ENCODE measurements at places on chromosomes 3 and 15.

DNA sequence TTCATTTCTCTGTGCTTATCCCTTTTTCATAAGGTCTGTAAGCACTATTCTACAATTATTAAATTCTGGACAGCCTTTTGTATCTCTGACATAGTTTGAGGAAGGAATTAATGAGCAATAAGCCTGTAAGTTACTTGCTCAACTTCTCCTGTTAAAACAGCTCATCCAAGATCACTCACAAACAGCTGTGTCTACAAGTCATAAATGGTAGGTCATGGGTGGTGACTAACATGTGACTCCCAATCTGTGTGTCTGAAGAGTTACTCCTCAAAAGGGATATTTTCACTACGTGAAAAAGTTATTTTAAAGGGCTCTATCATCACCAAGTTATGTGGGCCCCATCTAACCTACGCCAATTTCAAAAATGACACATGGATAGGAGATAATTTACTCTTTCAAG lies 145.2 kb upstream of the CBLB start:
- DNase-seq = no peak

DNA sequence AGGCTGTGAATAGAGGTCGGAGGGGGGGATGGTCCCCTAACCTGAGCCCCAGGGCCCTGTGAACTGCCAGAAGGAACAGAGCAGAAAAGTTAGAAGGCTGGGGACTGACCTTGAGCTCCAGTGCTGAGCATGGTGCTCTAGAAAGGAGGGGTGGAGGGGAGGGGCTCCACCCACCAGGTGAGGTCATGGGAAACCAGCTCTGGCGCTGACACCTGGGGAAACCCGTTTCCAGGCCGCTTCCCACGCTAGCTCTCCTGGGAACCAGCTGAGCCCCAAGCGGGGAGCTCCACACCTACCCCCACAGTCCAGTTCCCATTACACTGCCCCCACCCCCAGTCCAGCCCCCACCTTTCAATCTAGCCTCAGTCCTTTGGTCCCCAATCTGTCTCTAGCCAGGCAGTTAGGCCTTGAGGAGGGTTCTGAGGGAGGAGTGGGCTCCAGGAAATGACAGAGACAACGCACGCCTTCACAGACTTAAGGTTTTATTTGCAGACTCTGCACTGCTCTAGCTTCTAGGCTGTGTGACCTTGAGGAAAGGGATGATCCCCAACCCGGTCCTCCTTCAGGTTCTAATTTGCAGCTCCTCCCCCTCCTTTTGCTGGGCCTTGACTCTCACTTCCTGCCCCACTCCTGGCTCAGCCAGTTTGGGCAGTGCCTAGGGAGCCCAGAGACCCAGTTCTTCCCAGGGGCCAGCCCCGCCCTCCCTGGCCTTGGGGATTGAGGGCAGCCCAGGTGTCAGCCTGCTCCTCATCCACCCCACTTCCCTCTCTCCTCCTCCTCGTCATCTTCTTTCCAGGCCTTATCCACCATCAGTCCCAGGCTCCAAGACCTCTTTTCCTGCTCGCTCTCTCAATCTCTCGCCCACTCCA lies 2.1 kb downstream of the RHOV start:
- no peak for DNase-seq

DNA sequence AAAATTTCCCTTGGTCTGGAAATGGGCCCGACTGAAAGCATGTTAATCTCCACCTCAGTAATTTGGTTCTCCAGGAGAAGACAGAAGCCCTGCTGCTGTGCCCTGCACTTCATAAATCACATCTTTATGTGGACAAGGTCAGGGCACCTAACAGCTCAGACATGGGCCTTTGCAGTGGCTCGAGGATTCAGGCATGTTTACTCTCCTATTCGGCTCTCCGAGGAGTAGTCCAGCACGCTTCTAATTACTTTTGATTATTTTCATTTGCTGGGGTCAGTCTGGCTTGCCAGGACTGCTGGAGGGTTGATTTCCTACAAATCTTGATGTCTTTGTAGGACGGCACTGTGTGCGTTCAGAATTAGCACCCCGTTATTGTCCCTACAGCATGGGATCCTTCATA lies 511.2 kb downstream of the MECOM start:
- DNase-seq = no peak

DNA sequence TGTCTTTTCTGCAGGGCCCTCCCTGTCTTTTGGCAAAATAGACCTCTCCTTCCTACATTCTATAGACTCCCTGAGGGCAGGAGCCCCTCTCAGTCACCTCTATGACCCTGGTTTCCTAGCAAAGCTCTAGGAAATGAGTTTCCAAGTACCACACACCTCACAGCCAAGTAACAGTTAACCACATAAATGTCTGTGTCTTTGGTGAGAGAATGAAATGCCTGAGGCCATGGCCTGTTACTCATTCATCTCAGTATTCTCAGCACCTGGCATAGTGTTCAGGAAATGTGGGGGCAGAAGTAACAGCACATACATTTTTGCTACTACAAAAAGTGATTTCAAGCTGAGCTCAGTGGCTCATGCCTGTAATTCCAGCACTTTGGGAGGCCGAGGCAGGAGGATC lies 21.0 kb downstream of the RFT1 start:
- no peak for DNase-seq

GRCh38 chr3:107679921-107680320 lies 157.2 kb downstream of the BBX start:
- DNase-seq = no peak

GRCh38 chr3:129360171-129360611 lies 68.2 kb downstream of the EFCAB12 start:
- no peak for DNase-seq

- DNase-seq = no peak
Observed at GRCh38 chr15:56942118-56942517, 23.7 kb downstream of the TCF12 start.

- no peak for DNase-seq
Observed at GRCh38 chr15:67807141-67807540, 18.2 kb upstream of the SKOR1 start.

GRCh38 chr15:74956648-74957475 lies at the start of gene RPP25:
Gene RPP25 (minus strand): TSS chr15:74956772. CDS start chr15:74956583, 189 bp downstream.
- DNase-seq = peak; percentile 29

- DNase-seq = no peak
Observed at GRCh38 chr3:189507856-189508255, 123.3 kb upstream of the TP63 start.

- no peak for DNase-seq
Observed at GRCh38 chr15:75942464-75942863, 38.8 kb downstream of the FBXO22 start.

DNA sequence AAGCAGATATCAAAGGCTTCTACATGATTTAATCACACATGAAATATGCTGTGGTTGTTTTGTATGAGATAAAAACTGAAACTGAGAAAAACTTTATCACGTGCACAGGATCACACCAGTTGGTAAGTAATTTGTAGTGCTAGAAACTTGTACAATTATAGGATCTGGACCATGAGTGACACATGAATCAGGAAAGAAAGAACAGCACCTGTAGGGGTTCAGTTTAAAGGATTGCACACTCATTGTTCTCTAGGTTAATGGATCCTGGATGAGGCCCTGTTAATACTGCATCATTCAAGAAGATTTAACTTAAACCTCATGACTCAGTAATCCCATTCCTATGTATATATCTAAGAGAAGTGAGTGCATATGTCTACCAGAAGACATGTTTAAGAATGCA lies 87.9 kb downstream of the STT3B start:
- DNase-seq = no peak

- no peak for DNase-seq
Observed at GRCh38 chr3:171574556-171575240, 114.5 kb upstream of the TNIK start.

DNA sequence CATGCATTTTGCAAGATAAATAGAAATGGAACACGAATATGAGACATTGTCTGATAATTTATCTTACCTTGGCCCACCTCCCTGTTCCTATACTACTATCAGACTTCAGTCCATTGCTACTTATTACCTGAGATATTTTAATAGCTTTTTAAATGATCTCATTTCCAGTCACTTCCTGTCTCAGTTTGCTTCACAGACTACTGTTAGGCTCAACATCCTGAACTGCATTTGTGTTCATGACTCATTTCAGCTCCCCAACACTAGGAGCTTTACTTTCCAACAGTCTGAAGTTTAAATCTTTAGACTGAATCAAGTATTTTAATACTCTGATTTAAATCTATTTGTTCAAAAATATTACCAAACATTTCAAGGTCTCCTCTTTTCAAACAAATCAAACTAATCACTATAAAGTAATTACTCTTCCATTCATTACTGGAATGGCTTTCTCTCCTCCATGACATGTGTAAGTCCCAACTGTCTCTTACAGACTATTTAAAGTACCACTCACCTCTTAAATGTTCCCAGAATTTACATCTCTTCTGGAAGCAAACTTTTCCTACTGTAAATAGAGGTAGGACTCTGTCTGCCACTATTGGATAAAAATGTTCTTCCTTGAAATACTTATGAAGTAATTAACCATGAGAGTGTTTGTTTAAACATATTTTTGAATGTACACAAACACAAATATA lies 1277.6 kb downstream of the ZPLD1 start:
- no peak for DNase-seq

GRCh38 chr3:193870376-193871219 lies 265.4 kb upstream of the HES1 start:
- no peak for DNase-seq

- no peak for DNase-seq
Observed at GRCh38 chr3:65402597-65402996, 636.1 kb downstream of the MAGI1 start.

DNA sequence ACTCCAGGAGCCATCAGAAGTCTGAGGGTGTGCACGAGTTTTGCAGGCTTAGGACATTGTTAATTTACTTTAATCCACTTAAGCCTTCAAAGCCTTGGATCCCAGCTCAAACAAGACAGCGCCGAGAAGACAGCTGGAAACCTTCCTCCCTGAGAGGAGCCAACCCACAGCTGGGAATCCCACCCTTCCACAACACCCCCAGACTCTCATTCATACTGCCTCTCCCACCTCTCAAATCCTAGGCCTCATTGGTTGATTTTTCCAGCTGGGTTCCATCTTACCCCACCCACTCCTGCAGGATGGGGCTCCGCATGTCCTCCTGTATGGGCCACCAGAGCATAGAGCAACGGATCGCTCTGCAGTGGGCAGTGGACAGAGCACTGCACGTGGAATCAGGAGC lies 80.4 kb downstream of the SEMA5B start:
- no peak for DNase-seq

DNA sequence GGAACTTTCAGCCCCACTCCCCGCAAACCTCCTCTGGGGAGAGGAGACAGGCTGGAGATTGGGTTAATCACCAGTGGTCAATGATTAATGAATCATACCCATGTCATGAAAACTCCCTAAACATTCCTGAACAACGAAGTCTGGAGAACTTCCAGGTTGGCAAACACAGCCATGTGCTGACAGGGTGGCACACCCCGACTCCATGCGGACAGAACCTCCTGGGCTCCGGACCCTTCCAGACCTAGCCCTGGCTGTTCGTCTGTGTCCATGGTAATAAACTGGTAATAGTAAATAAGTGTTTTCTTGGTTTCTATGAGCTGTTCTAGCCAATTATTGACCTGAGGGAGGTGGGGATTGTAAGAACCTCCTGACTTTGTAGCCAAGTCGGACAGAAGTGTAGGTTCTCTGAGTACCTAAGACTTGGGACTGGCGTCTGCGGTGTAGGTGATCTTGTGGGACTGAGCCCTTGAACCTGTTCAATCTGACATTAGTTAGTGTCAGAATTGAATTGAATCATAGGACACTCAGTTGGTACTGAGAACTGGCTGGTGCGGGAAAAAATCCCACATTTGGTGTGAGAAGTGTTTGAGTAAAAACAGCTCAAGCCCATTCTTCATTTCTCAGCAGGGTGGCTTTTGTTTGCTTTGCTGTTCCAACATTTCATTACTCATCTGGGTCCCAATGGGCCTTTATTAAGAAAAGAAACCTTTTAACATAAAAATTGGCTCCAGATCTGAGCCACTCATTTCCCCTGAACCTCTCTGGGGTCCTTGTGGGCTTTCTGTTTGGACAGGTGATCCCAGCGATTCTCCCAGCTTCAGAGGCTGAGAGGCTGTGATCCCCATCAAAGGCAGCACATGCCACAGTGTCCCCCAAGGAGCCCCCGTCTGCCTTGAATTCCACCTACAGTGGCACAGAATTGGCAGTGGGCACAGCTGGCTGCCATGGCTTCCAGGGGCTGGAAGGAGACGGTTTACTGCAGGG lies 151.0 kb downstream of the TJP1 start:
- no peak for DNase-seq

DNA sequence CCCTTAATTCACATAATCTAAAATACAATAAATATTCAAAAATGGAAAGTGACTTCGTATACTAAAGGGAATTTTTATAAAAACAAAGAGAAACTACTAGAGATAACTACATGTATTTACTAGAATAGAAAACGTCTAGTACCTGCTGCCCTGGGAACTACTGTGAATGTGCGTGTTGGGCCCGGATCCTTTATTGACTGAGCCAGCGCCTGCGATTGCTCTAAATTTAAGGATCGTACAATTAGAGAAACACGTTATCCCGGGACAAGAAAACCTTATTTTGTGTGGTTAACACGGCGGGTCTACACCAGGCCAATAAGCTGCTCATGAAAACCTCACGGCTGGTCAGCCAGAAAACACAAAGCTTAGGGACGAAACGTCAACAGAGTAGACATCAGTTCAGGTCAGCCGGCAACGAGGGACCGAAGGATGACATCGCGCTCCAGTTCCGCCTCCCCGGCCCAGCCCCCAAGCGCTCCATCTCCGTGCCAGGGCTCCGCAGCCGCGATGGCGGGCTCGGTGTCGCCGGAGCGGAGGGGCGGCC lies 555 bp downstream of the TM2D3 start:
- no peak for DNase-seq

GRCh38 chr3:190380184-190380583 lies 7.8 kb upstream of the CLDN16 start:
- no peak for DNase-seq

DNA sequence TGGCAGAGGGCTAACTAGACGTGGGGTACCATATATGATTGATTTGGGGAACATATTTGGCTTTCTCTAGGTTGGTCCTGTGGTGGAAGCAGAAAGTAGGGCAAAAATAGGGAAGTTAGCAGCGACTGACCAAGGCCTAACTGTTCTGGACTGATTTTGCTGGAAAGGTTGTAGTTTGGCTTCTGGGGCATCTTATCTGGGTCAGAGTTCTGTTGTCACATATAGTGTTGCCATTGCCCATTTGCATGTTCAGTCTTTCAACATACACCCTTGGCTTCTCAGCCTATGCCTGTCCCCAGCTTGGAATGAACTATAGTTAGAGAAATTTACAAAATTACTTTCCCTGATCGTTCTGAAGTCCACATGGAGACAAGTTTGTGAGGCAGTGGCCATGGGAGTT lies 426.5 kb downstream of the TBC1D5 start:
- DNase-seq = no peak

- DNase-seq = no peak
Observed at GRCh38 chr3:141405025-141405424, 36.7 kb downstream of the ZBTB38 start.

GRCh38 chr3:61537366-61537765 lies 24.0 kb upstream of the PTPRG start:
- DNase-seq = no peak

- DNase-seq = no peak
Observed at GRCh38 chr3:13268961-13269441, 151.1 kb downstream of the NUP210 start.

DNA sequence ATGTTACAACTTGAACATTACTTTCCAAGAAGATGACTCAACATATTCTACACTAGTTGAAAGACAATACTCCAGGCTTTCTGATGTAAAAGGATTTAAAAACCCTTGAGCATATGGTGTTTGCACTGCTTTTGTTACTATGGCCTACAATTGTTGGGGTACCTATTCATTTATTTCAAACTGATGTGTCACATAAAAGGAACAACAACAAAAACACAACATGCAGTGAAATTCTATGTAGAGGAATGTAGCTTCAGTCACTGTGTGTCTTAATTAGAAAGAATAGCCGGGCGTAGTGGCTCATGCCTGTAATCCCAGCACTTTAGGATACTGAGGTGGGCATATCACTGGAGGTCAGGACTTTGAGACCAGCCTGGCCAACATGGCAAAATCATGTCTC lies 1.6 kb downstream of the SPATA16 start:
- no peak for DNase-seq

All from mesothelial cell of epicardium (in vitro differentiated cells).